Esophagus squamous epithelium (tissue), 5 donors: ENCODE measurements at places on chromosomes 12 and 14. TPM values are rescaled to one million over a fixed set of nuclear protein-coding genes. Genes with fewer than 3 reads are reported as not detected.

The PDZRN4 gene
- 0.31 TPM for total RNA-seq

The PRH2 gene
- total RNA-seq = 7.0 TPM

The RTL1 gene
- not detected for total RNA-seq

The SPATA7 gene
- total RNA-seq = 10.5 TPM

The MANSC4 gene
- not detected for total RNA-seq

The LMNTD1 gene
- not detected for total RNA-seq

The PTCSC3 gene
- not detected for total RNA-seq

The CNIH1 gene
- 204 TPM for total RNA-seq

The ANKRD9 gene
- 20.0 TPM for total RNA-seq

The KRT83 gene
- total RNA-seq = not detected

The MYF6 gene
- total RNA-seq = not detected

The KRT77 gene
- total RNA-seq = not detected
